ENCODE measurements at places on chromosomes 1 and 21.

- DNase-seq, result no peak
These were observed 17.7 kb downstream of the TCHHL1 start for GRCh38 chr1:152071123-152071522.

GRCh38 chr1:189205863-189206262, 1271.8 kb downstream of the BRINP3 start:
- no peak for DNase-seq

- no peak for DNase-seq
These were observed 8.8 kb downstream of the HMGB4 start for GRCh38 chr1:33872683-33873082.

DNA sequence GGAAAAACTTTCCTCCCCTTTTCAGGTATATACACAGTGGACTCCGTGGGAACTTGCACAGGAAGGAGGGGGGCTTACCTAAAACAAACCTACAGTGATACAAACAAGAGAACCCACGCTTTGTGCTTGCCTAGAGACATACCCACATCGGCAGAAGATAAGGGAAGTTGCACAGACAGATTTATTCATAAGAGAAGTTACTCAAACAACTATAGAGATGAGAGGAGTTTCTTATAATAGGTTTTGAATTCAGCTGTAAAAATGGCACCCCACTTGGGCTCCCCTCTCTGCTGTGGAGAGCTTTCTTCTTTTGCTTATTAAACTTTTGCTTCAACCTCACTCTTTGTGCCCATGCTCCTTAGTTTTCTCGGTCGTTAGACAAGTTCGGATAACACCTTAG, 1.8 kb upstream of the DUSP12 start:
- no peak for DNase-seq

GRCh38 chr21:45264146-45264911, 23.4 kb downstream of the POFUT2 start:
- DNase-seq, result no peak

- no peak for DNase-seq
These were observed 719.9 kb upstream of the TMPRSS15 start for GRCh38 chr21:19123525-19123924.

DNA sequence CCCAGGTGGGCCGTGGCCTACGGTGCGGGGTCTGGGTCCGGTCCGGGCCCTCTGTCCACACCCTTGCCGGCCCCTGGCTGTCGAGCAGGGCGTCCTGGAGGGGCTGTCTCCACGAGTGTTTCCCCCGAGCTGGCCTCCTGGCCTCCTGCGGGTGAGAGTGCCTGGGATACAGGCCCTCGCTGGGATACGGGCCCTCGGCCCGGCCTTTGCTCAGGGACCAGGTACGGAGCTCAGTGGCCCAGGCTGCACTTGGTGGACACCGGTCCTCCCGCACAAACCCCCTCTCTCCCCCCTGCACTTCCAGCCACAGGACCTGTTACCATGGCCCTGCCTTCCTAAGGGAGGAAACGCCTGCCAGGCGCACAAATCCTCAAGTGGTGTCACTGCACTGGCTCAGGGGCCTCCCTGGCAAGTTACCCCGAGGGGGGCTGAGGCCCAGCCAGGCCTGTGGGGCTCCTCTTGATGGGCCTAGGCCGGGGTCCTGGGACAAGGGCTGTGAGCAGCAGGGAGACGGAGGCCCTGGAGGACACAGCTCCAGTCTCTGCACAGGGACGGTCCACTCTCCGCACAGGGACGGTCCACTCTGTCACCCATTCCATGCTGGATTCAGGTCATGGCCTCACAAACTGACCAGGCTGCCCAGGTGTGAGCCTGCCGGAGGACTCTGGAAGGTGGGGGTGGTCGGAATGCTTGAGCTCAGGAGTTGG, 18.2 kb upstream of the RNF223 start:
- DNase-seq, result no peak

GRCh38 chr1:151799179-151800022, 5.8 kb downstream of the LINGO4 start:
- no peak for DNase-seq

DNA sequence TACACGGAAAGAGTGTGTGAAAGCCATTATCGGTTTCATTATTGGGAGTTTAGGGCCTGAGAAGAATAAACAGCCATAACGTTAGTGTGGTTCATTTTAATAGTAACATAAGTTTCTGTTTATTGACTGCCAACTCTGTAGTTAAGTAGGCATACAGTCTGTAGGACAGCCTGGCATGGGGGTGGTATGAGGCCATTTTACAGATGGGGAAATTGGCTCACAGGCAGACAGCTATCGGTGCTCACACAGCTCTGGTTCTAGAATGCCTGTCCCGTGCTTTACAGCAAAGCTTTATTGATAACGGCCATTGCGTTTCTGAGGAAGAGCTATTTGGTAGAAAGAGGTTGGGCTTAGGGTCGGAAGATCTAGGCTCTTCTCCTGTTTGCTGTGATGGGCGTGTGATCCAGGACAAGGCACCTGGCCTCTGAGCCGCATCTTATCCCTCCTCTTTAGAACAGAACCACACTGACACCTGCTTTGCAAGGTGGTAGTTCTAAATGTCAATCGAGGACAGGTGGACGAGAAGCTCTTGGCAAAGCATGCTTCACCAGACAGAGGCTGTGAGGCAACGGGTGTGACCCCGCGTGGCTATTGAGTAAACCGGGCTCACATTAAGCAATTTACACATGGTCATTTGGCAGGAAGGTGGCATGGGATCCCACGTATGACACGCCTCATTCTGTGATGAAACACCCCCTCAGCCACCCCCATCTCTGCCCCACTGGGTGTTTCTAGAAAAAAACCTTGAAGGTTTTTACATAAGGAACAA, 14.9 kb downstream of the ETS2 start:
- no peak for DNase-seq

- DNase-seq, result no peak
These were observed 35.1 kb downstream of the FMN2 start for GRCh38 chr1:240126821-240127220.

GRCh38 chr21:34732388-34732821, 63.6 kb downstream of the CLIC6 start:
- no peak for DNase-seq

DNA sequence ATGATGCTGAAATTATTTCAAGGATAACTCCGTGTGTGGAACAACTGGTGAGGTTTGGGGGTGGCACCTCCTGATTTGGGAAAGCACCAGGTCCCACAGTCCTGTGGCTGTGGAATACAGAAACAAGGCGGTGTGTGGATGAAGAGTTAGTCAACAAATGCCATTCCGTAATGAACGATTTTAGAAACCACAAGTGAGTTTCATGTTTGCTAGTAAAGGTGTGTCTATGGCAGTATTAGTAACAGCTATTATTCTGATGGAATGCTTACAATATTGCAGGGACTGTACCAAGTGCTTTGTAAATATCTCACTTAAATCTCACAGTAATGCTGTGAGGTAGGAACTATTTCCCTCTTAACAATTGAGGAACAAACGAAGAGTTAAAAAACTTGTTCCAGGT, 53.8 kb downstream of the B3GALNT2 start:
- DNase-seq, result no peak

- no peak for DNase-seq
These were observed 109.2 kb downstream of the CASZ1 start for GRCh38 chr1:10687251-10687651.

DNA sequence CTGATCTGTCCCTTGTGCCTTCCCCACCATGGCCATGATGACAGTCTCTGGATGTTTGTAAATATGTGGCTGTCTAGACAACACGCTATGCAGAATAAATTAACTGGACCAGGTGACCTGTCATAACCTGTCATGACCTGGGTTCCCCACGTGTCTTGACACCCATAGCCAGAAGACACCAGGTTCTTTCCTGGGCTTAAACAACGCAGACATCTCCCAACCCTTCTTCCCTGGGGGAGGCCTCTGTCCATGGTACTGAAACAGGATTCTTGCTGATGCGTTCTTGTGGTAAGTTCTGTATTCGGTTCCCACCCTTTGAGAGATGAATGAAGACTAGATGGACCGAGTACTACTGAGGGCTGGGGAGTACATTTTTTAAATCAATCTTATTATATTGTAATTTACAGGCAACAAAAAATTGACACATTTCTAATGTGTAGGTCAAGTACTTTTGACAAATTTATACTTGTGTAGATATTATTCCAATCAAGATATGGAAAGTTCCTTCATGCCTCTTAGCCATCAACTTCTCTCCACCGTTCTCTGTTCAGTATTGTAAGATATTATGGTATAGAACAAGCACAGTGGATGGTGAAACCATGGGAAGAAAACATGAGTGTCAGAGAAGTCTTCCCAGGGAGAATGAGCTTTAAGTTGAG, 738.8 kb downstream of the PTPRU start:
- DNase-seq, result no peak

DNA sequence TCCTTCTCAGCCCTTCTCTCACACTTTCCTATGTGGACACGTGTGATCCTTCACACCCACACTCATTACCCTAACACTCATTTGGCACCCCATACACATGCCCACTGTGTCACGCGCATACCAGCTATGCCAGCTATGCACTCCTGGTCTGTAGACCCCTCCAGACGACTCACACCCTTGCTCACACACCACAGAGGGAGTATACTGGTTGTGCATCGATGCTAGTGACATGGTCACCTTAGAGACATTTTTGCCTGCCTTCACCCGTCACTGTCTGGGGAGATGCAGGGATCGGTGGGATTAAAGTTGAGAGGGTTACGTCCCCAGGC, 8.3 kb upstream of the PPM1J start:
- no peak for DNase-seq

- DNase-seq, result no peak
These were observed 85.4 kb upstream of the SLC35F3 start for GRCh38 chr1:233819042-233819441.

- DNase-seq, result no peak
These were observed 82.0 kb upstream of the PTGFR start for GRCh38 chr1:78408810-78409209.

DNA sequence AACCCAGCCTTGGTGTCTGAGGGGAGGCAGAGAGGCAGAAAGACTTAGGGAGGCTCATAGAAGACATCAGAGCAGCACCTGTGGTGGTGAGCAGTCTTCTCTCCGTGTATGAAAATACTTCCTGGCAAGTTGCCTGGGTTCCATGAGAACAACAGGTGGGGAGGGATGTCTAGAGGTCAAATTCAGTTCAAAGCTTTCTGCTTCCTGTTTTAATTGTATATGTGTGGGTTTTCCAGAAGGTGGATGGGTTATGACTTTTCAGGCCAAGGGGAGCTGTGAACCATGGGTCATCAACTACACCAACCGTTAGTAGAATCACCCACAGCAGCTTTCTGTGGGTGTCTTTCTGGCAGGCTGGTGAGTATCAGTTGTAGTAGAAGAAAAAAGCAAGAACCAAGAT, 4.1 kb upstream of the FCRL2 start:
- no peak for DNase-seq

- no peak for DNase-seq
These were observed 20.6 kb downstream of the OLFM3 start for GRCh38 chr1:101976161-101976560.

- no peak for DNase-seq
These were observed 130.4 kb downstream of the LHX4 start for GRCh38 chr1:180360333-180361075.

GRCh38 chr1:230167419-230167852, 100.4 kb downstream of the GALNT2 start:
- peak; percentile 15 for DNase-seq

DNA sequence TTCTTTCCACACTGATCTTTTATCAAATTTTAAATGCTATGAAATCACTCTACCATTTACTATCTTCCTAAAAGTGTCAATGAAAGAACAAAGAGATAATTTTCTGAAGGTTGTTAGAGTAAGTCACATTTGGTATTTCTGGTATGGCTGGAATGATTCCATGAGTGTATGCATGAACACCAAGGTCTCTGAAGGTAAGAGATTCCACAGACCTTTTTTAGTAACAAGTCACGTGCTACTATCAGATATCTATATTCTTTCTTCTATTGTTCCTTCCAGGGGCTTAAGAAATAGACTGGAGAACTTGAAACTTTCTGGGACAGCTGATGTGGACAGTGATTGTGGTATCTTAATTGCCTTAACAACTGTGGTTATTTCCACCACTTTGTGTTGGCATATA, 265.0 kb downstream of the SDCCAG8 start:
- no peak for DNase-seq

- no peak for DNase-seq
These were observed 99.8 kb downstream of the KAZN start for GRCh38 chr1:14698314-14698713.

GRCh38 chr1:18256282-18257235, 149.0 kb downstream of the IGSF21 start:
- DNase-seq, result peak; percentile 3

GRCh38 chr1:150543500-150544143, 5.6 kb upstream of the ADAMTSL4 start:
- DNase-seq, result no peak

- no peak for DNase-seq
These were observed 29.4 kb upstream of the EIF4G3 start for GRCh38 chr1:21206117-21206516.

DNA sequence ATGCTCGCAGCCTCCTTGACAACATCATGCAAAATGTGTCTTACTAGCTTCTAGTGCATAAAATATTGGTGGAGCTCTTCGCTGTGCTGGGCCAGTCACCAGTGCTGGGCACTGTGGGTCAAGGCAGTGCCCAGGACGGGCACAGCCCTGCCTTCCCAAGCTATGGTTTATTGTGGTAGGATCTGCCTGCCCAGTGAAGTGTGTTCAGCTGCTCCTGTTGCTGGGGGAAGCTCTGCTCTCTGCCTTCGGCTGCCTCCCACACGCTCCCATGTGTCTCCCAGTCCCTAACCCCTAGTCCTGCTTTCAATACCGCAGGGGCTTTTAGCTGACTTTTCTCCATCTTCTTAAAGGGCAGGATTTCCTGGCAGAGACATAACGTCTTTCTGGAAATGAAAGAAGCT, 15.7 kb downstream of the EPHX1 start:
- DNase-seq, result no peak

DNA sequence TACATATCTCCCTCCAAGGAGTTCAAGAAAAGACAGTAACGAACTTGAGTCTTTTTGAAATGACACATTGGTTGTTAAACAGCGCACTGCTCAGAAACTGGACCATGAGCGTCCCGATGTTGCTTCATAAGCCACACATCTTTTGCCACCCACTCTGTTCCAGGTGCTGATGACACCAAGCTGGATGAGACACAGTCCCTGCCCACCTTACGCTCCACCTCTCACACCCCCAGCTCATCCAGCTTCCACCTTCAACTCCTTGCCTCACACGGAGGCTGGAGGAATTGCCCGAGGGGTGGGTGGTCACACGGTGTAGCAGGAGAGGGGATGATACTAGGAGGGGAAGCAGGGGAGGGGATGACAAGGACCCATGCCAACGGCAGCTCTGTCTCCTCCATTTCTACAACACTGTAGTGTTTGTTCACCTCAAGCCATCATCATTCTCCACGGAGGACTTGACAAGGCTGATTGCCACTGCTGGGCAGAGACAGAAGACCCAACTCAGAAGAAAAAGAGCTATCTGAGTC, 148.5 kb upstream of the TNR start:
- DNase-seq, result no peak

DNA sequence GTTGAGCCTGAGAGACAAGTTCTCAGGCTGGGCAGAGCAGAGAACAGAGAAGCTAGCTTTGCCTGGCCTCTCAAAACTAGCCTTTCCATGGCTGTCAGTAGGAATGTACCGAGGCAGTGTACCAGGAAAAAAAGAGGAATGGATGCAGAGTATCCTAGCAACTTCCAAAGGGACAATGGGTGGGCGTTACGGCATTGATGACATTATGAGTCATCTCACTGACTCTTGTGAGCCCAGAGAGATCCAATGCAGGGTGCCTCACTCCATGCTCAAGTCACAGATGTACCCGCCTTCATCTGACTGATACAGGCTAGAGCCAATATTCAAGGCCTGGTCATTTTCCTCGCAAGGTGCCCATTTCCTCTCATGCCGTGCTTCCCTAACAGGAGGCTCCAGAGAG, 51.4 kb upstream of the C8B start:
- no peak for DNase-seq
